Dermis lymphatic vessel endothelial cell (primary cell): ENCODE measurements at places on chromosomes 7 and 10. TPM values are rescaled to one million over a fixed set of nuclear protein-coding genes. Genes with fewer than 3 reads are reported as not detected.

Gene STEAP2
- 0.22 and 0.52 TPM in 2 replicates for total RNA-seq

Gene INMT
- not detected in 2 replicates for total RNA-seq

Gene TSPAN13
- total RNA-seq, result 37.2 and 50.9 TPM in 2 replicates

Gene TMEM229A
- total RNA-seq, result not detected in 2 replicates

Gene FXYD4
- total RNA-seq, result not detected in 2 replicates

Gene DNAH11
- 0.11 TPM in 1 of 2 replicates, not detected in the other for total RNA-seq

Gene LRIT1
- total RNA-seq, result not detected in 2 replicates

Gene HECW1
- not detected in 2 replicates for total RNA-seq

Gene GTF2IRD2
- 3.7 and 4.5 TPM in 2 replicates for total RNA-seq

Gene CDK5
- 16.8 and 16.9 TPM in 2 replicates for total RNA-seq

Gene ADIRF
- total RNA-seq, result 24.2 and 47.5 TPM in 2 replicates

Gene MOGAT3
- total RNA-seq, result not detected in 2 replicates

Gene SLIT1
- under 0.01 TPM in 1 of 2 replicates, not detected in the other for total RNA-seq

Gene NPC1L1
- total RNA-seq, result not detected in 2 replicates

Gene FRMPD2
- total RNA-seq, result under 0.01 and 0.34 TPM in 2 replicates

Gene MEIG1
- total RNA-seq, result 0.22 and 0.34 TPM in 2 replicates

Gene CARD11
- 0.43 and 2.1 TPM in 2 replicates for total RNA-seq

Gene PAXIP1
- total RNA-seq, result 4.3 and 5.6 TPM in 2 replicates

Gene RBP4
- not detected in 2 replicates for total RNA-seq

Gene CLRN3
- total RNA-seq, result 0.33 and 0.43 TPM in 2 replicates

Gene TET1
- total RNA-seq, result 0.76 and 1.1 TPM in 2 replicates
